ENCODE measurements at places on chromosomes 2 and 18. TPM values are rescaled to one million over a fixed set of nuclear protein-coding genes. Genes with fewer than 3 reads are reported as not detected.
A peak's percentile ranks its signal among the peaks of the same experiment; 100 is the strongest.

The CCNYL1 gene
- 18.5 TPM for total RNA-seq

The CLASP1 gene
- total RNA-seq = 43.5 TPM

The BMP10 gene
- total RNA-seq = not detected

The EXOC6B gene
- 30.1 TPM for total RNA-seq

The IGFBP2 gene
- total RNA-seq = not detected

The PIEZO2 gene
- not detected for total RNA-seq

- no peak for DNase-seq
These were observed 481.4 kb downstream of the CDH2 start for GRCh38 chr18:27695503-27695902.

DNA sequence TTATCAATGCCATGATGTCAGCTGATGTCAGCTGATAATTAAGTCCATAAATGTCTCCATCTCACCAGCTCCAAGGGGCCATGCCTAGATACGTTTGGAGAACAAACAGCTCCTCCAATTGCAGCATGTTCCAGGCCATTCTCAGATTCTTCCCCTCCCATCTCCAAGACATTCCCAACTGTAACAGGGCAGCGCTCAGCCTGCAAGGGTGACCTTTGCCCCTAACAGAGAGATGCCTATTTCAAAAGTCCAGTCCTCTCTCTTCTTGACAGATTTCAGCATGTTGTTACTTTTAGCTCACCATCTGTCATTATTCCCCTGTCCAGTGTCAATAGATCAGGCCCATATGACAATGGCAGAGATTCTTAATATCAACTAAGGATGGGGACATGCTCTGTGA lies 9.9 kb downstream of the PSD4 start:
- no peak for DNase-seq

DNA sequence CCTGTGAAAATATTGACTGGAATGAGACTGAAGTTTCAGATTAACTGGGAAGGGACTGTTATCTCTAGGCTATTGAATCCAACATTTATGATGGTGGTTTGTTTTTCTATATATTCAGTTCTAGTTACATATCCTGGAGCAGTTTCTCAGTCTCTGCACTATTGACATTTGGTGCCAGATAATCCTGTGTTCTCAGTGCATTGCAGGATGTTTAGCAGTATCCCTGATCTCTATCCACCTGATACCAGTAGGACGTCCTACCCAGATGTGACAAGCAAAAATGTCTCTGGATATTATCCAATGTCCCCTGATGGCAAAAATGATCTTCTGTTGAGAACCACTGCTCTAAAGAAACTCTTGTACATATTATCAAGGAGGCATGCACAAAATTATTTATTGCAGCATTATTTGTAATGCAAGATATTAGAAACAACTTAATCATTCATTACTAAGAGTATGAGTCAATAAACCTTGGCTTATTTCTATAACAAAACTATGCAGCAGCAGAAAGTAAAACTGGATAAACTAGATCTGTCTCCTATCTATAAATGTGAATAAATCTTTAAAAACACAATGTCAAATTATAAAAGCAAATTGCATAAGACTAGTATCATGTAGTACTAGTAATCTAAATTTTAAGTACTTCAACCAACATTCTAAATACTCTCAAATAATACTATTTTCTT lies 369.3 kb upstream of the RND3 start:
- no peak for DNase-seq

- DNase-seq = no peak
These were observed 155.0 kb upstream of the SRD5A2 start for GRCh38 chr2:31735716-31736115.

DNA sequence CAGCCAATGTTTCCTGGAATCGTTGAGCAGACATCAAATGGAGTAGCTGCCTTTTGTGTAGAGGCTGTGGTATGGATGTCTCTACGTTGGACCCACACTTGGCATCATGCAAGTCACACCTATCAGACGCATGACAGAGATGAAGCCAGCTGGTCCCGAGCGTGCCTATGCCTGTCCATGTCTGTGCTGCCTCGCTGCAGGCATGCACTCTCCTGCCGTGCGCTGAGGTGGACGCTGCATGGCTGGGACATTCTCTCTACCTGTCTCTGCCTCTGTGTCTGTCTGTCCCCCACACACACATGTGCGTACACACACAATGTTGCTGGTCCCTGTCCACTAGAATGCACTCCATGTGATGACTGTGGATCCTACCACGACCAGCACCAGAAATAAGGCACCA lies 514.2 kb upstream of the MYT1L start:
- no peak for DNase-seq

- no peak for DNase-seq
These were observed 129.0 kb upstream of the PARD3B start for GRCh38 chr2:204416236-204416635.

GRCh38 chr18:39215920-39216319 lies 1650.3 kb upstream of the CELF4 start:
- no peak for DNase-seq

- no peak for DNase-seq
These were observed 87.3 kb upstream of the OTOS start for GRCh38 chr2:240227538-240228428.

- DNase-seq = peak; percentile 44
These were observed 207.1 kb downstream of the ZNF521 start for GRCh38 chr18:25144820-25145219.

GRCh38 chr2:64052463-64053241 lies 33.4 kb upstream of the VPS54 start:
- no peak for DNase-seq

GRCh38 chr2:207130958-207131521 lies 34.7 kb downstream of the KLF7 start:
- no peak for DNase-seq

DNA sequence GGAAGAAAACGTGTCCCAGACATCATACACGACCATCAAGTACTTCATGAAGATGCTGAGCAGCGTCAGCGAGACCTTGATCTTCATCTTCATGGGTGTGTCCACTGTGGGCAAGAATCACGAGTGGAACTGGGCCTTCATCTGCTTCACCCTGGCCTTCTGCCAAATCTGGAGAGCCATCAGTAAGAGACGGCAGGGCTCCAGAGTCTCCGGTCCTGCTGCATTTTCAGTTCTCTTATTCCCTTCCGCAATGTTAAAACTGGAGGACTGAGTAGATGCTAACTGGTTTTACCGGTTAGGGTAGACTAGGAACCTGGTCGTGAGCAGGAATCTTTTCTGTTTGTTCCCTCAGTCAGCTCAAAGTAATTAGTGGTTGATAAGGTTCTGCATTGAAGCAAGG lies 32.3 kb downstream of the SLC9A4 start:
- DNase-seq = no peak

GRCh38 chr2:112032689-112033465 lies 22.2 kb upstream of the TMEM87B start:
- DNase-seq = peak; percentile 43

DNA sequence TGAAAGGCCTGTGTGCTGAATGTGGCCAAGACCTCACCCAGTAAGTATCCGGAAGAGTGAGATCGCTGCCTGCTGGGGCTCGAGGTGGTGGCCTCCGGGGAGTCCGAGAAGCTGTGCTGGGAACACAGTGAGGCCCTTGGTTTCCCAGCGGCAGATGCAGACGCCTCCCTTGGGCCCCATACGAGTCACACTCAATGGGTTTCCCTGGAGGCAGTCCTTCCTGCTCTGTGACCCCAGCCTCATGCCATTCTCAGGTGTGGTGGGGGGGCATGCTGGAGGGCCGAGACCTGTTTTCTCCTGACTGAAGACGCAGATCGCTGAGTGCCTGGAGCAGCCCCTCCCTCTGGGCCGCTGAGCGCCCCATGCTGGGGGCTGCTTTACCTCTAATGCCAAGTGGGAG lies 15.7 kb downstream of the CTDP1 start:
- no peak for DNase-seq

DNA sequence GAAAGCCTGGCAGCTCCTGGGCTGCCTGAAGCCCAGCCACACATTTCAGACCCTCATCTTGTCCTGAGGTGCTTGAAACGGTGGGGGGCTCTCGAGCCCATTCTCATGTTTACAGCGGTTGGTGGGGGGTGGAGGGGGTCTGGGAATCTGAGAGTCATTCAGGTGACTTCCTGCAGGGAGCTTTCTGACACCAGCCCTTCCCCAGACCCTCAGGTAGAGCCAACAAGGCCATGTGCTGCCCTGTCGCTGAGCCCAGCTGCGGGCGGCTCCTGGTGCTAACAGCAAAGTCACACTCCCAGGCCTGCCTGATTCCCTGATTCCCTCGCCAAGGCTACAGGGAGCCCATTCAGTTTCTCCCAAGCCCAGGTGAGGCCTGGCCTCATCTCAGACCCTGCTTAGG lies 324.9 kb upstream of the MEX3C start:
- DNase-seq = no peak
